ENCODE measurements at places on chromosomes 5 and 9. TPM values are rescaled to one million over a fixed set of nuclear protein-coding genes. Genes with fewer than 3 reads are reported as not detected.
A peak's percentile ranks its signal among the peaks of the same experiment; 100 is the strongest.

GRCh38 chr5:119439140-119439631 is 13.1 kb upstream of the HSD17B4 start:
- no peaks in the 10 kb centered on the region for H3K27me3 ChIP-seq
- no peak overlapping the region for H3K27ac ChIP-seq
- DNase-seq, result no peak
- no peak overlapping the region for H3K4me3 ChIP-seq
- H3K4me1 ChIP-seq, result no peaks in the 10 kb centered on the region

DNA sequence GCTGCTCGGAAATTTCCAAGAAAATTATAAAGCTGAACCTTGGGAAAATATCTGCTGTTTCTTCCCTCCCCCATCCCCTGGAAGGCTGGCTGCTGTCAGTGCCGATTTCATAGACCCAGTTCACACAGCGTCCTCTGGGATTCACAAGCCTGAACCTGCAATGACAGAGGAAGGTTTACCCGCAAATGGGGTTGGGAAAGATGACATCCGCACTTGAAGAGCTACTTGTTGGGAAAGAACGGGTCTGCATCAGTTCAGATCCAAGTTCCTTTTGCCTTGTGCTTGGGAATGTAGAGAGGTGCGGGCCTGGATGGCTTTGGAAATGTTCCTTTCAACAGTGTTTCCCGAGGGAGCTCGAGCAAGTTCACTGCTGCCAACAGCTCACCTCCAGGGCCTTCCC is 13.9 kb downstream of the PCDH12 start:
- H3K4me3 ChIP-seq, result no peak overlapping the region
- no peaks in the 10 kb centered on the region for H3K27me3 ChIP-seq
- H3K4me1 ChIP-seq, result no peaks in the 10 kb centered on the region
- no peaks in the 10 kb centered on the region for H3K36me3 ChIP-seq
- no peak for DNase-seq

DNA sequence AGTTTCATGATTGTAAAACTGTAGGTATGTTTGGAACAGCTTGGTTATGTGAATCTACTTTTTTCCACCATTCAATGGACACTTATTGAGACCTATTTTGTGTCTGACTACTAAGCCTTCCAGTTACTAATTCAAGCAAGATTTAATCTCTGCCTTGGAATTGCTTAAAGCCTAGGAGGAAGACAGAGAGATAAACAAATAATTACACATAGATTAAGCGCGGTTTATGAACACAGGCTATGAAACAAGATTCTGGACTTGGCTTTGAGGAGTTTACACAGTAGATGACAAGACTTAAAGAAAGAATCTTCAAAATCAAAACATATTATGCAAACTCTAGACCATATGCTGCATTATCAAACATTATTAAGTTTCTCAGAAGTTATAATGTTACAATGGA is 340.4 kb downstream of the RASEF start:
- no peak for DNase-seq
- no peaks in the 10 kb centered on the region for H3K27me3 ChIP-seq
- H3K36me3 ChIP-seq, result no peaks in the 10 kb centered on the region
- no peaks in the 10 kb centered on the region for H3K4me1 ChIP-seq
- H3K27ac ChIP-seq, result no peak overlapping the region
- H3K4me3 ChIP-seq, result no peak overlapping the region

- H3K4me1 ChIP-seq, result no peaks in the 10 kb centered on the region
- no peaks in the 10 kb centered on the region for H3K27me3 ChIP-seq
- H3K36me3 ChIP-seq, result no peaks in the 10 kb centered on the region
- peak; percentile 90 for DNase-seq
These were observed 10.2 kb downstream of the C9orf50 start for GRCh38 chr9:129610473-129611306.

GRCh38 chr5:143440448-143441115 is 37.1 kb upstream of the NR3C1 start:
- H3K4me1 ChIP-seq, result no peaks in the 10 kb centered on the region
- no peaks in the 10 kb centered on the region for H3K36me3 ChIP-seq
- H3K27me3 ChIP-seq, result no peaks in the 10 kb centered on the region
- no peak for DNase-seq

- H3K36me3 ChIP-seq, result no peaks in the 10 kb centered on the region
- no peak for DNase-seq
- no peaks in the 10 kb centered on the region for H3K4me1 ChIP-seq
- H3K27me3 ChIP-seq, result no peaks in the 10 kb centered on the region
- H3K4me3 ChIP-seq, result no peak overlapping the region
These were observed 36.3 kb upstream of the STX17 start for GRCh38 chr9:99870126-99870525.

Gene PCDHGA4
- 0.13 TPM for polyA plus RNA-seq
